ENCODE measurements at places on chromosomes 11 and 22.
A peak's percentile ranks its signal among the peaks of the same experiment; 100 is the strongest.

DNA sequence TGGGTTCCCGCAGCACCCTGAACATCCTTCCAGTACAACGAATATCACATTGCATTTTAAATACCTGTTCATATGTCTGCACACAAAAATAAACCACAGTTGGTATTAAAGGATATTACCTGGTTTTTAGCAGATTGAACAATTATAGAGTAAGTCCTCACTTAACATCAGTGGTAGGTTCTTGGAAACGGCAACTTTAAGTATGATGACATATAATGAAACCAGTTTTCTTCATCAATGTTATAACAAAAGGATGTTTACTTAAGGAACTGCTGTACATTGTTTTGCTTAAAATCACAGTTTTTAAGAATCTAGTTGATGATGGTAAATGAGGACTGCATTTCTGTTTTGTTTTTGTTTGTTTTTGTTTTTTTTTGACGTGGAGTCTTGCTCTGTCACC is 28.0 kb downstream of the TRIM66 start:
- no peak for DNase-seq

DNA sequence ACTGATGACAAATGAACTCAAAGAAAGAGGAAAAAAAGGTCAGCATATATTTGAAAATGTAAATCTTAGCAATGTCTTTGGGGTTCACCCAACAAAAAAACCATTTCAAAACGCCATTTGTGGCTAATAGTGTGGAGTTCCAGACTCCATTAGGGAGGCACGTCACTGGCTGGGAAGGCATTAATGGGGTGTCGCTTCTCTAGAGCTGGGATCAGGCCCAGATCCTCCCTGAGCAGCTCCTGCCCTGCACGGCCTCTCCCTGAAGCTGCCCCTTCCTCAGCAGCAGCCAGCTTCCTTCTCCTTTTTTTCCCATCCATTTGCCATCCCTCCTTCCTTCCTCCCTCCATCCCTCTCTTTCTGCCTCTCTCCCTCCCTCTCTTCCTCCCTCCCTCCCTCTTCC is 98.8 kb upstream of the LMO1 start:
- DNase-seq = no peak

- DNase-seq = no peak
These were observed 26.7 kb downstream of the INTS4 start for GRCh38 chr11:77967753-77968152.

GRCh38 chr11:59261150-59261549 is 48.4 kb upstream of the MPEG1 start:
- no peak for DNase-seq

GRCh38 chr11:22690257-22690656 is 23.8 kb downstream of the GAS2 start:
- DNase-seq = no peak

GRCh38 chr11:65861533-65862183 is 1.4 kb downstream of the MUS81 start:
- DNase-seq = no peak

DNA sequence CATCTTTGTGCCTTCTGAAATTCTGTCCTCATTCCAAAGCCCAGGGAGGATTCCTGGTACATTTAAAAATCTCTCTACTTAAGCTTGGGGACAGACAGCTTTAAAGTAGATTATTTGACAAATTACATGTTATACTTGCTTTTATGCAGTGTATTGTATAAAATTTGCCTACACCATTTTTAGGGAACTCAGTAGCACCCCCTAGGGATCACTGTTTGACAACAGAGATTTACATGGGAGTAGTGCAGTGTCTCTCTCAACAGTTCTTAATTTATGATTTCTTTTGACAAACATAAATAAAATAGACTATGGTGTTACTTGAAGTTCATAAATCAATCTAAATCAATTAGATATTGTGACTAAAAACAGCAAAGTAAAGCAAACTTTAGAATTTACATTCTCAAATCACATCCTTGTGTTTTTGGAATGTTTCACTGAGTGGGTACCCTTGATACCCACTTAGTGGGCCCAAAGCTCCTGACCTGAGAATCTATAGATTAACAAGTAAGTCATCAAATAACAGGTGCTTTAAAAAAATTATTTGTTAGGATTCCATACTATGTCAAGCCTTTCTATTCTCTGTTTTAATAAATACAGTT is 428.8 kb downstream of the DYNC2H1 start:
- peak; percentile 9 for DNase-seq

DNA sequence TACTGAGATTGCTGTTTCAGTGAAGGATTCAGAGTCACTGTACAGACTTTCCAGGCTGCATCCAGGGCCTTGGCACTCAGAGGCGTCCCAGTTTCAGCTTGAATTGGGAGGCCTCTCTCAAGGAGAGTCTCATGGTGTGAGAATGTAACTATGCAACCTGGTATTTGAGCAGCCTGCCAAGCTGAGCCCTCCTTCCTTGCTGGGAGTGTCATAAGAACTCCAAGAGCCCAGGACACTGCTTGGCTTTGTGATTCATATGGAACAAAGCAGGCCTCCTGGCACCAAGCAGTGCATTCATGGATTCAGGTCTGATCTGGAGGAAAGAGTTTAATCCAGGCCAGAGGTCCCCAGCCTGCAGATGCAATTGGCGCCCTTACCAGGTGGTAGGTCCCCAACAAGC is 171.7 kb downstream of the DBX1 start:
- peak; percentile 44 for DNase-seq

DNA sequence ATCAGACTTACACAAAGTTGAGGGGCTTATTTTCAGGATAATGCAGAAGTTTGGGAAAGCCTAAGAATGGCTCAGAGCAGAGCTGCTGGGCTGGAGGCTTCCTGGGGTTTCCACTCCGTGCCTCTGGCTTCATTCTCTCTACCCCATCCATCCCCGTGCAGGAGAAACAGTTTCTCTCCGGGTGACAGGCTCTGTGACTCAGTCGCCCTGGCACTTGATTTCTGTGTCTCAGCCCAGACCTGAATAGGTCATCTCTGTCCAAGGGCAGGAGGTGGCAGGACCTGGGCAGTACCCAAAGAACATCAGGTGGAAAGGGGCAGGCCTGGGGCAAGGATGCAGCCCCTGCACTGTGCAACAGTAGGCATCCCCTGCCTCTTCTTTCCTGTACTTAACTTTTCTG is 38.4 kb upstream of the RTL6 start:
- DNase-seq = no peak

DNA sequence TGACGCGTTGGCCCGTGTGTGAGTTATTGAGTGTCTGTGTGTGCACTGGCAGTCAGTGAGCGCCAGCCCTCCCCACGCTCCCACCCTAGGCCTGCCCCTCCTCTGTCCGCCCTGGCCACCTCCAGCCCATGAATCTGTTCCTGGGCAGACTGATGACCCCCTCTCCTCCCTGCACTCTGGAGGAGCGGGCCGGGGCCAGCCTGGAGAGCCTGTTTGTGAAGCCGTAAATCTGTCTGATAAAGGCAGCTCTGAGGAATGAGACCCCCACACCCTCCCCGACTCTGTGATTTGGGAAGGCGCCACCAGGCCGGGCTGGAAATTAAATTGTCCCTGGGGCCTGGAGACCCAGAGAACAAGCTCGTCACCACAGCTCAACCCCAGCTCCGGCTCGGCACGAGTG is 8.6 kb downstream of the TSSC4 start:
- DNase-seq = no peak

DNA sequence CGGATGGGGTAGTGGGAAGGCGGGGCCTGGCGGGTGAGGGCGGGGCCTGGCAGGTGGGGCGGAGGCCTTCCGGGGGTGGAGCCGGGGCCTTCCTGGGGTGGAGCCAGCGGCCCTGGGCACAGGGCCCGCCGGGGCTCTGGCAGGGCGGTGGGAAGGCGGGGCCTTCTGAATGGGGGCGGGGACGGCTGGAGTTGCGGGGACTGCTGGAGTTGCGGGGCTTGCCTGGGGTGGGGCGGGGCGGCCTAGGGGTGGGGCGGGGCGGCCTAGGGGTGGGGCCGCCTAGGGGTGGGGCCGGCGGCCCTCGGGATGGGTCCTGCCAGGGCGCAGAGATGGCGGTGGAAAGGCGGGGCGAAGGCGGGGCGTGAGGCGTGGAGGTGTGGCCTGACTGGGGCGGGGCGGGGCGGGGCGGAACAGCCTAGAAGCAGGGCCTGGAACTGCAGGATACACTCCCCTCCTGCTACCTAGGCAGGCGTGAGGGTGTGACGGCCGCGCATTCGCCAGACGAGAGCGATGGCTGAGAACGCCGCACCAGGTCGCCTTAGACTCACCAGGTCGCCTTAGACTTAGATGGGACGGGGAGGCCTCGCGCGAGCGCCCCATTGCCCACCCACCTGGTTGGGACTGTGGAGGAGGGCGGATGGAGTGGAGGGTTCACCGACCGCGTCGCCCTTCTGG is 19.3 kb downstream of the RRP7A start:
- DNase-seq = no peak

- DNase-seq = no peak
These were observed 477 bp downstream of the ZBTB16 start for GRCh38 chr11:114059984-114060391.

DNA sequence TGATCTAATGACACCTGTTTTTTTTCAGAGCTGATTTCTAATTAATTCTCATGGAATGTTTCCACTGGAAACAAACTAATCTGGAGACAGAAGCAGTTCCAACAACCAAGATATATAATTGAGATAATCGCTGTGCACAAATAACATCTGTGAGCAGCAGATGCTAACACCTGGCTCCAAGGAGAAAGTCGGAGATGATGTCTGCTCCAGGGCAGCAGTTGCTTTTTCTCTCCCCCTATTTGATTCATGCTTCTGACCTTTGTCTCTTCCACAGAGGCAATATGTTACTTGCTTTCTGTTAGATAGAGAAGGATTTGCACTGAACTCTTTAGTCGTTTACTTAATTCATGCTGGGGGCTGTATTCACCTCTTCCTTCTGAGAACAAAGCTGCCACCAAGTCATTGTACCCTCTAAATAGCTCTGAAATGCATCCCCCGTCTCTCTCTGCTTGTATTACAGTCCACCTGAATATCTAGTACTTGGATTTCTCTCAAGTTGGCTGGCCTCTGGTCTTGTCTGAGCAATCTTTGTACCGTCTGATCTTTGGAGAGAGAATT is 187.4 kb downstream of the MYO18B start:
- no peak for DNase-seq

GRCh38 chr11:68549789-68550484 is 89.4 kb downstream of the PPP6R3 start:
- DNase-seq = no peak

DNA sequence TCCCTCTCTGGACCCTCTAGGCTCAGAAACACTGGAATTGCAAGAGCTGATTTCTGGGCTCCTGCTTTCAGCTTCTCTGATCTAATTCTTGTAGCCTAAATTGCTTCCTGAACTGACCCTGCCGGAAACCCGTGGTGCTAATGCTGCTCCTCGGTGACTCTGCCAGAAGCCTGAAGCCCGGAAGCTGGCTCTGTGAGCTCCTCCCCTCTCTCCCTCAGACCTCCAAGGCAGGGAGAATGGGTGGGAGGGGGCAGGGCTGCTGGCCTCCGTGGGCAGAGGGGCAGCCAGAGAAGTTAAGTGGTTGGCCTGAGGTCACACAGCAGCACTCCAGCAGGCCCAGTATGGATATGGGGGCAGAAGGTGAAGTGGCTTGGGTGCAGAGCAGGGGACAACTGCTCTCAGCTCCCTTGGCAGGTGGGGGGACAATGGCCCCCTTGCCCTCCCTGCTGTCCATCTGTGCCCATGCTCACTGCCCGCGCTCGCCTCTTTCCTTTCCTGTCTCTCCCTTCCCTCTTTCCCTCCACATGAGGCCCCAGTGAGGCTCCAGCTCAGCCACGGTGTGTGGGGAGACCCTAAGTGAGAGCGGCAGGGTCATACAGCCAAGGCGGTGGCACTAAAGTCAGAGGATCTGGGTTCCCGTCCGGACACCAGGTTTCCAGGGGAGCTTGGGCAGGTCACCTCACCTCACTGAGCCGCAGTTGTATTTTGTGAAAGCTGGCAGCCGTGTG is 16.2 kb downstream of the CAPN5 start:
- no peak for DNase-seq

- no peak for DNase-seq
These were observed 52.7 kb downstream of the TBC1D22A start for GRCh38 chr22:46815132-46815531.

DNA sequence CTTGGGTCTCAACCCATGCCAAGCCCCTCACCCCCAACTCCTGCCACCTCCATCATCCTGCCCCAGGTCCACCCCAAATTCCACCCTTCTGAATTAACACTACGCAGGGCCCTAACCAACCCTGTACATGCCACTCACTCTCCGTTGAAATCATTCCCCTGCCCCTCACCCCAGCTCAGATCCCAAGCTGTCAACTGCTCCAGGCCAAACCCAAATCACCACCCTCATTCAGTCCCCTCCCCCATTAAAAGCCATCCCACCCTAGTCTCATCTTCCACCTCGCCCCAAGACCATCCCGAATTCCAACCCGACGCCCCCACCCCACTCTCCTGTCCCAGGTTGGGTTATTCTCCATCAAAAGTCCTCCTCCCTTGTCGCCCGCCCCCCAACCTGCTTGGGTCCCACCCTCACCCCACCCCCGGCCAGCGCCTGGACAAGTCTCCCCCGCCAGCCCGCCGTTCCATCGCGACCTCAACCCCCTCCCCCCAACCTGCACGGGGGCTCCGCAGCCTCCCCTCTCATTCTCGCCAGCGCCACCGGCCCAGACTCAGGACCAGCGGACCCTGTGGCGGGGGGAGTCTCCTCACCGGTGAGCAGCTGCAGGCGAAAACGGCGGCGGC is 466 bp downstream of the FAM168A start:
- no peak for DNase-seq

DNA sequence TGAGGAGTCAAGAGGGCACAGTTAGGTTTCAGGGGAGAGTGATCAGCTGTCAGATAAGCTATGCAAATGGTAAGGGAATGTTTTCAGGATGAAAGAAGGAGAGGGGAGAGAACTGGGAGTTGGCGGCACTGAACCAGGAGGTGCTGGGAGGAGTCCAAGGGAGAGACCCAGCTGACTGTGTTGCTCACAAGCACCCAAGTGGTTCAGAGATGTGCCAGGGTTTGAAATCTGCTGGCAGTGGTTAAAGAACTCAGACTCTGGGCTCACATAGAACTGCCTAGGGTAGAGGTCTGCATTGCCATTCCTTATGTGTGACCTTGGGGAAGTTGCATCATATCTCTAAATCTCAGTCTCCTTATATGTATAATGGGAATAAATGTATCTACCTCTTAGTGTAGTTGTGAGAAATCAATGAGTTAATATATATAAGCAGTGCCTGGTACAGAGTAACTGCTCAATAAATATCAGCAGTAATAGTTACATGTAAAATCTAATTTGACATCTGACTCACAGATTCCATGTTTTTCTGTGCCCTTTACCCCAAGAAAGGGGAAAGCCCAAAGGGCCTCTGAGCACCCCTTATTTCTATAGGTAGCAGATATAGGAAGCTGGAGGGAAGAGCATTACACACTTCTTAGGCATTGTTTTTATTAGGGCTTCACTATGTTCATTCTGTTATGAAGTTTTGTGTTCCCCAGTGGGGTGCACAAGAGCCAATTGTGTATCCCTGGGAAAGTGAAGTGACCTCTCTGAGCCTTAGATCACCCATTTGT is 66.9 kb upstream of the SESN3 start:
- no peak for DNase-seq
